ENCODE measurements at places on chromosomes 5 and 9.

DNA sequence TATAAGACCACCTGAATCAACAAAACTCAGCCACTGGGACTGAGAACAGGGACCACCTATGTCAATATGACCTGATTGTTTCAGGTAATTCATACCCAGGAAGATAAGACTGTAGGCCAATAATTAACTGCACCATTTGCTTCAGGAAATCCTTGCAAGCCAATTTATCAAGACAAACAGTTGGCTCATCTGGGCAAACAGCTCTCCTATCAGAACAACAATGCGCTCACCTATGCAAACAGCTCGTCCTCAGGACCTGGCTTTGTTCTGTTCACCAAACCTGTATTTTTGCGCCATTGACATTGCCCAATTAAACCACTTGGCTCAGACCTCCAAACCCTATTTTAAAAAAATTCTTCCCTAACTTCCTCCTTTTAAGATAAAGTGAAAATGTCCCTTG, 92.3 kb upstream of the MARCHF11 start:
- no peak for DNase-seq

DNA sequence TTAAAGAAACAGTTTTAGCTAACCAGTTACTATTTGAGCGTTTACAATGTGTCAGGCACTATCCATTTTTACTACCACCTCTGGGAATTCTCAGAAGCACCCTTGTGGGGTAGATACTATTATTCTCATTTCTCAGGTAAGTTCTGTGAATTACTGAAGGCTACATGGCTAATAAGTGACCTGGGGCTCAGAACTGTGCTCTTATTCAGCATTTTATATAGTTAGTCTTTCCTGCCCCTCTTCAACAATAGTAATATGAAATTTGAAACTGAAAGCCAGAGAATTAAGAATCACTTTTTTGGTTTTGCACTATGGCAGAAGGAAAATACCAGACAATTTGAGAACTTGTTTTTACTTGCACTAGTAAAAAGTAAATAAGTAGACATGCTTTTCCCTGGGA, 11.8 kb downstream of the ELL2 start:
- no peak for DNase-seq

DNA sequence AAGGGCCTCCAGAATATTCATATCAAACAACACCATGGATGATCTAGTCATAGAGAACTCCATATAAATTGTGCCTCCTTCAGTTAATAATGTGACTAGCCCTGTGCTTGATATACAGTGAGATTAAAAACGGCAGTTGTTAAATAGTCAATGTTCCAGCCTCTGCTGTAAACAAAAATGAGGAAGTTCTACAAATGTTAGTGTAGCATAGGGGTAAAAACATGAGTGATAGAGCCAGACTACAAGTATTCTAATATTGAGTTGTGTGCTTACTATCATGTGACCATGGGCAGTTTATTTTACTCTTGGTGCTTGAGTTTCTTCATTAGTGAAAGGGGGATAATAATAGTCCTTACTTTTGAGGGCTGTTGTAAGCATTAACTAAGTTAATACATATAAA, 43.3 kb upstream of the SLCO6A1 start:
- DNase-seq, result no peak

DNA sequence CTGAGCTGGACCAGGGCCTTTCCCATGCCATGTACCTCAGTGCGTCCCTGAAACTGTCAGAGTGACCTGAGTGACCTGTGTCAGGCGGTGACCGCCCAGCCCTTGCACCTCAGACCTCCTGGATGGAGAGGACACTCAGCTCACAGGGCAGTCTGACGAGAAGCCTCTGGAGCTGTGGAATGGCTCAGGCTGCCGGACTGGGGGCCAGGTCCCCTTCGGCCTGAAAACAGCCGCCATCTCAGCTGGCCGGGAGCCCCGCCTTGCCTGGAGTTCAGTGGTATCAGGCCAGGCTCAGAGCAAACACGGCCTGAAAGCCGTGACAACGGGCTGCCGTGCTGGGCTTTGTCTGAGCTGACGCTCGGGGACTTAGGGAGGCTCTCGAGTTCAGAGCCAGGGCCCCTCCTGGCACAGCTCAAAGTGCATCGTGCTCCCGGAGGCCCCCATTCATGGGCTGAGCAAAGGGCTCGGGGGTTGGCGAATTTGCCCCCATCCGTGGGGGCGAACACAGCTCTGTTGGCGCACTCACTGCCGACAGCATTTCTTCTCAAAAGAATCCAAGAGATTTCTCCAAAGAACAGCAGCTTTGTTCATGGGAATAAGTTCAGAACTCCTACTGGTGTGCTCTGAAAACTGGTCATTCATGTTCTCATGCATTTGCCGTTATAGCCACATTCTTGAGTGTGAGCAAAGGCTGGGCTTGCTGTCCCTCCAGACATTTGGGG, 8.4 kb upstream of the SLC9A3 start:
- no peak for DNase-seq

DNA sequence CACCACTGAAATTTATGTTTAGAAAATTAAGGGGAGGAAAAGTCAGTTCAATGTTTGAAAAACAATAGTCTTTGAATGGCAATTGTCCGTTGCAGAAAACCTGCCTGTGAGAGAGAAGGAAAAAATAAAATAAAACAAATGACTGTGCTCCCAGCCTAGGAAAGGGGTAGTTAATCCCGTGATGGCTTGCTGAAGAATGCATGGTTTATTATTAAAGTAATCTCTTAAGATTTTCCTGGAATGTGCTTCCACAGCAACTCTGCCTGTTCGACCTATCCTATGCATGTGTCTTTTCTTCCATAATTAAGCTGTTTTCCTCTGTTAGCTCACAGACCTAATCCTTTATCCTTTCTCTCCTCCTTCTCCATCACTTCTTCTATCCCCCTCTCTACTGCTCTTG, 2.4 kb upstream of the DAB2 start:
- no peak for DNase-seq

- DNase-seq, result no peak
Measured at GRCh38 chr5:132655821-132656773, 1.9 kb upstream of the IL13 start.

DNA sequence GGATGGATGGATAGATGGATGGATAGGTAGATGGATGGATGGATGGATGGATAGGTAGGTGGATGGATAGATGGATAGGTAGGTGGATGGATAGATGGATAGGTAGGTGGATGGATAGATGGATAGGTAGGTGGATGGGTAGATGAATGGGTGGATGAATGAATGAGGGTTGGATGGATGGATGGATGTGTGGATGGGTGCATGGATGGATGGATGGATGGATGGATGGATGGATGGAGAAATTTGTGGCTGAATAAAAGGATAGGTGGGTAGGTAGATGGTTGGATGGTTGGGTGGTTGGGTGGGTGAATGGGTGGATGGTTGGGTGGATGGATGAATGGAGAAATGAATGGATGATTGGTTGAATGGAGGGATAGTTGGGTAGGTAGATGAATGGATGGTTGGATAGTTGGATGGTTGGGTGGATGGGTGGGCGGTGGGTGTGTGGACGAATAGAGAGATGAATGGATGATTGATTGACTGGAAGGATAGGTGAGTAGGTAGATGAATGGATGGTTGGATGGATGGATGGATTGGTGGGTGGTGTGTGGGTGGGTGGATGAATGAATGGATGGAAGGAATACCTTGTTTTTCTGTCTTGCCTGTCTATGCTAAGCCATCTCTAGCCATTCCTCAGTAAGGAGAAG, 71.0 kb upstream of the ASS1 start:
- DNase-seq, result no peak

GRCh38 chr5:116176121-116176520, 91.3 kb downstream of the COMMD10 start:
- no peak for DNase-seq

- no peak for DNase-seq
Measured at GRCh38 chr9:93138171-93138764, 4.2 kb upstream of the NINJ1 start.

DNA sequence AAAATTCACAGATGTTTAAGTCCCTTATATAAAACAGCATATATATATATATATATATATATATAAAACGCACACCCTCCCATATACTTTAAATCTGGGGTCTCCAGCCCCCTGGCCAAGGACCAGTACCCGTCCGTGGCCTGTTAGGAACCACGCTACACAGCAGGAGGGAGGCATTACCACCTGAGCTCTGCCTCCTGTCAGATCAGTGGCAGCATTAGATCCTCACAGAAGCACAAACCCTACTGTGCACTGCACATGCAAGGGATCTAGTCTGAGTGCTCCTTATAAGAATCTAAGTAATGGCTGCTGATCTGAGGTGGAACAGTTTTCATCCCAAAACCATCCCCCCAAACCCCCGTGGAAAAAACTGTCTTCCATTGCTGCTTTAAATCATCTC, 9.0 kb downstream of the PSIP1 start:
- no peak for DNase-seq

DNA sequence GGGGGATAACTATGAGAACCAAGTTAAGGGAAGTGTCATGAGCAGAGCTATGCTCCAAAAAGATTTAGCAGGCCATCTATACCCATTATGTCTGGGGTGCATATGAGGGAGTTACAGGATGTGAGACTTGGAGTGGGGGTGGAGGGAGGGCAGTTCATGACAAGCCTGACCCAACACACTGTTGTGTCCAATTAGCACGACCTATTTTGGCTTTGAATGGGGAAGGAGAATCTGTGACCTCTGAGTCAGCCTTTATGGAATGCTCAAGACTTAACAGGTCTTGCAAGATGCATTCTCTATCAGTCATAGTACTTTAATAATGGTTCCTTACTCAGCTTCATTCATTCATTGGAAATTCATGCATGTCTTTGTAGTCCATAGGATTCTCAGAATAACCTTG, 71.7 kb downstream of the GRIA1 start:
- no peak for DNase-seq

DNA sequence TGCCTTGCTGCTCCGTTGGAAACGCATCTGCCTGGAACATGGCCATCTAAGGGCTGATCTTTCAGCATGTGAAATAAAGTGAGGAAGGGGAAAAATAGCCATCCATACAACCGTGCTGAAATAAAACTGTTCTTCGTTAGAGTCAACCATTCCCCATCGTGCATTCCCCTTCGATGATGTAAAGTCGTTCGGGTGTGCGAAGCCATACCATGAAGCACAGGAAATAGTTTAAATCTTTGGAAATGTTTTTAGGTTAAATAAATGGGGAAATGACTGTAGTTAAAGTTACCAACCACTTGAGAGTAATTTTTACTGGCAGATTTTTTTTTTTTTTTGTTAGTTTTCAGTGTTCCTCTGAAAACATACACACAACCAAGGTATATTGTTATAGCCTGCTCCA, 302.5 kb downstream of the SH3GL2 start:
- no peak for DNase-seq

DNA sequence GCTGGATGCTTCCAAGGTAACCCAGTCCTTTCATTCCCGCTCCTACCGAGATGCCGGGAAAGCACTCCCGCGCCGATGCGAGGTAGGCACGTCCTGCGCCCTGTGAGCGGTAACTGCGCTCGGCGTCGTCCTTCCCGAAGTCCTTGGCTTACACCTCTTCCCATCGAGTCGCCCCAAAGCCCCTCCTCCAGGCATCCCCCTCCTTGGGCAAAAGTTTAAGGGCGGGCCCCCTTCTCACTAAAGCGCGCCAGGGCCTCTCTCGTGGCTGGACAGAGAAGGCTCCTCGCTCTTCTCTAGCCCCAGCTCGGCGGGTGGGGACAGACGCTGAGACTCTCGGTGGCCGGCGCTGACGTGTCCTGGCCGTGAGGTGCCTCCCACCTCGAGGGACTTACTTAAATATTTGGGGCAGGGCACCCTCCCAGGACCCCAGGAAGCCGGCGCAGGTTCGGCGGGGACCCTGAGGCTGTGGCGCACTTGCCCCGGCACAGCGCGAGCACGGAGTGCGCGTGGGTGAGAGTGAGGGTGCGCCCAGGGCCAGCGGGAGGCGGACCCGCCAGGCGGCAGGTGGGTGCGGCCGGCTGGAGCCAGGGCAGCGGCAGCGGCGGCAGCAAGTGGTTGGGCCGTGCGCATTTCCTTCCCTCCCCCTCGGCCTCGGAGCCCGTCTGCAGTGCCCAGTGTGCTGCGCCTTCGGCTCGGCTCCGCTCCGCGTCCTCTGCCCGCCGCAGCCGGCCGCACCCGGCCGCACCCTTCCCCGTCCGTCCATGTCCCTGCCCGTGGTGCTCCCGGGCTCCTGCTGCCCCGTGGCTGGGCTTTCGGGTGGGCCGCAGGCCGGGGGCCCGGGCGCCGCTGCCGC, at the start of gene ENTREP1:
TSS of gene ENTREP1 (plus strand) at position 667 of the 853 bp plus-strand sequence. CDS start at position 762, 95 bp downstream.
- DNase-seq, result peak; percentile 3

DNA sequence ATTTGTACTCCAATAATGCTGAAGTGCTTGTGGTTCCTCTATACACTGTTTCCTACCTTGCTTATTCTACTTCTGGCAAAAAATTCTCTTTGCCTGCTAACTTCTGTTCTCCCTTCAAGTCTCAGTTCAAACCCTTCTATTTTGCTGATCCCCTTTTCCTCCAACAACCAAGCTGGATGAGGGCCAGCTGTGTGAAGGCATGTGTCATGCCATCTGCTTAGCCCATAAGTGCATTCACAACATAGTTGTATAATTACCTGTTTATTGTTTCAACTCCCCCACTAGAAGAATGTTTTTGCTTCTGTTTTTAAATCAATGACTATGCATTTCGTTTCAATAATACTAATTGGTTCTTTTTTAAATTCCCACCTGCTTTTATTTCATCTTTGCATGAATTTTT, 1951.4 kb upstream of the WWC1 start:
- no peak for DNase-seq

DNA sequence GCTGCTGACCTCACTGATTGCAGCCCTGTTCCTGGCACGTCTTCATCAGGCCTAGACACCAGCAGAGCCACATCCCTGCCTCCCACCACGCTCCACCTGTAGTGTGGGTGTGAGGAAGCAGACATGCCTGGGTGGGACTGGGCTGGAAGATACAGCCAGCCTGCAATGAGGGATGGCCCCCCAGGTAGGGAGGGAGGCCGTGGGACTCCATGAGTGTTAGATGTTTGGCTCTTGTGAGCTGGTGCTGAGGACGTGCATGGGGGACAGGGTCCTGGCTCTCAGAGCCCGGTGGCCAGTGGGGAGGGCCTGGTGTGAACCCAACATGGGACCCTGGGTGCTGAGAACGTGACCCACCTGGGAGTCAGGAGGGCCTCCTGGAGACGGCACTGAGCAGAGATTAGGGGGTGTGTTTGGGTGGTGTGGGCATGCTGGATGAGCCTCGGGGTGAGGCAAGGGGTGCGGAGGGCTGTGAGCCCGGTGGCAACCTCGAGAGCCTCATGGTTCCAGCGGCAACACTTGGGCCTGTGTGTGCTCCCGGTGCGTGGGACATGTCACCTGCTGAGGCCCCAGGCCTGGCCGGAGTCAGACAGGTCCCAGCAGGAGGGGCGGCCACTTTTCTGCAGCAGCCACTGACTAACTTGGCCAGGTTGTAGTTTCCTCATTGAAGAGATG, 87.6 kb downstream of the PHF2 start:
- no peak for DNase-seq

DNA sequence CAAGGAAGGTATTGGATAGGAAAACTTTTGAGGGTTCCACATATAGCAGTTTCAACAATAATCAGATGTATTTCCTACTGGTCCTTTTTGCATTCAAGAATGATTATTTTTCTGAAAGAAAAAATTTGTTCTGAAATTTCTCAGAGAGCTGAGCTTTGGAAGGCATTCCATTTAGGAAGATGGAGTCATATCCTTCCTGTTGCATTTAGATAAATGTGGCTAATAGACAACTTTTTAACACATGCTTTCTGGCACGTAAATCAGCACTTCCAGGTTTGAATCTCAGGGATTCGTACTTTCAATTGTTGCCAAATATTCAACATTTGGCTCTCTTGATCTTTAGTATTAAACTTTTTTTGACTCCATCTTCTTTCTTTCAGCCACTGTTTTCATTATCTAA, 24.8 kb upstream of the TLR4 start:
- DNase-seq, result no peak

Measured in DMS 273 treated with DMSO at 0.1 percent for 48 hours (cell line).